ENCODE measurements at places on chromosomes 5 and 9.

DNA sequence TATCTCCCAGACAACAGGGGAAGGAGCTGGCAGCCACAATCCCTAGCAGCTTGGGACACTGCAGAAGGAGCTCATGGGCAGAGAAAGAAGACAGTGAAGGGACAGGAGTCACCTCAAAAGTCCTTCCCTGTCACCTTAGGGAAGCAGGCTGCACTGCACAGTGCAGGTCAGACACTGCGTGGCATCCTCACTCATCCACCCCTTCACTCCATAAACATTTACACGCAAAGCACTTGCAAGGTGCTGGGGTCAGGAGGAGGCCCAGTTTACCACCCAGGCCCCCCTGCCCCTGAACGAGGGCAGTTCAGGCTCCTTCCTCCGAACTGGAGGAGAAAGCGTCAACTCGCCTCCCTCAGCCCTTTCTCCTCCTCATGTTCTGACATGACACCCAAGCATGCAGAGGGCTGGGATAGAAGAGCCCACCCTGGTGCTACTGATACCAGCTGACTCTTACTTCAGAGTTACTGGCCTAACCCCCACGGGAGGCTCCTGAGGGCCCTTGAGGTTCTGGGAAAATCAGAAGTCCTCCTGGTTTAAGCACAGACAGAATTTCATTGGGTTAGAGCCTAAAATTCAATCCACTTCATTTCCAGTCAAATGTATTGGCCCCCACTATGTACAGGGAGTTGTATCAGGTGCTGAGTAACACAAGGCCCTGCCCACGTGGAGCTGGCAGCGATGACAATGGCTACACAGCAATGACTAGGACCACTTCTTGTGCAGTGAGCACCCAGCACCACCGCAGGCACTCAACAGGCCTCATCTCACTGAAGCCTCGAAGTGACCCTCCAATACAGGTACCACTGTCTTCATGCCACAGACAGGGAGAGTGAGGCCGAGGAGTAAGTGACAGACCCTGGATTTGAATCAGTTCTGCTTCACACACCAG, 70.4 kb downstream of the RAPGEF1 start:
- DNase-seq = no peak

- DNase-seq = no peak
Measured at GRCh38 chr5:54936201-54936600, 49.2 kb downstream of the ESM1 start.

- DNase-seq = no peak
Measured at GRCh38 chr5:8954801-8955200, 591.1 kb downstream of the SEMA5A start.

DNA sequence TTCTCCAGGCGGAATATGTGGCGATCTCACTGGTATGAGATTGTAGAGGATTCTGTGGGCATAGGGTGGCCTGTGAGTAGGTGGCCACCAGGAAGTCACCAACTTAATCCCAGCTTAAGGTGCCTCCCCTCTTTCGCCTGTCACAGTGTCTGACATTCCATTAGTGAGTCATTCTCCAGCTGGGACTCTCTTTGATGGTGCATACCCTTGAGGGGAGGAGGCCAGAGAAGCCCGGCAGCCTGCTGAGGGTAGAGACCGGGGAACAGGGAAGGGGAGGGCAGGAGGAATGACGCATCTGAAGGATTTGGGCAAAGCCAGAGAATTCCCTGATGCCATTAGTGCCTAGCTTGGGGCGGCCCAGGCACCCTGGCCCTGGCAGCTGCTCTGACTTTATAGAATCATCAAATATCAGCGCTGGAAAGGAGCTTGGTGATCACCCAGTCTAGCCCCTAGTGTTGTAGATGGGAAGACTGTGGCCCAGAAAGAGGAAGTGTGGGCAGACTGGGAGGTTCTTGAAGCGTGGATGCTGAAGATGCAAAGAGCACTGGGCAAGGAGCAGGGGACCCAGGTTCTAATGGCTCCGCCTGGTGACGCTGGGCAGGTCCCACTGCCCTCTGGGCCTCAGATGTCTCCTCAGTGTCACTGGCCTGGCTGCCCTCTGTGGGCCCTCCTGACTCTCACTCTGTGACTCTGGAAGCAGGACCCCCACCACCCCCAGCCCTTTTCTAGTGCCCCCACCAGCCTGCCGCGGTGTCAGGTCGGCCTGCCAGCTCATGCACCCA, 41.4 kb downstream of the DAB2IP start:
- DNase-seq = peak; percentile 54

DNA sequence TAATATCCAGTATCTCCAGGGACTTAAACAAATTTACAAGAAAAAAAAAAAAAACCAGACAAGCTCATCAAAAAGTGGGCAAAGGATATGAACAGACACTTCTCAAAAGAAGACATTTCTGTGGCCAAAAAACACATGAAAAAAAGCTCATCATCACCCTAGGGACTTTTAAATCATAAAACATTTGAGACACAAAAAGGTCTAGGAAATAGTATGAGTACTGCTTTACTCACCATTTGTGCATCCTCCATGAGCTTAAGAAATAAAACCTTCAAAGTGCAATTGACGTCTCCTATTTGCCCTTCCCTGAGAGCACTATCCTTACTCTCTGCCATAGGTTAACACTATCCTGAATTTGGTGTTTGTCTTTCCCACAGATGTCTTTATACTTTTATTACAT, 193.7 kb upstream of the NREP start:
- DNase-seq = no peak

DNA sequence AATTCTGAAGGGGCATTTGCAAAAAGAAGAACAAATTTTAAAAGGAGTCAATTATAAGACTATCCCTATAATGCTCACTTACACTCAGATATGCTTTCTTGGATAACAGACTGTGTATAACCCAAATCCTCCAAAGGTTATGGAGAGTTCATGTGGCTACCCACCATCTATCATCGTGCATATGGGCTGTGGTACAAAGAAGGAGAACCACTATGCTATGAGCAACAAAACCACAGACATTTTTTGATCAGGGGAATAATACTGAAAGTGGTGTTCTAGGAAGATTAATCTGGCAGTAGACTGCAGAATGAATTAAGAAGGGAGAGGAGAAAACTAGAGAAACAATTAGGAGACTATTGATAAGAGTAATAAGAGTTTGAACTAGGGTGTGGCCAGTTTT, 16.8 kb downstream of the NR3C1 start:
- no peak for DNase-seq

Data from neuronal stem cell (in vitro differentiated cells).